ENCODE measurements at places on chromosomes 13 and 19.

DNA sequence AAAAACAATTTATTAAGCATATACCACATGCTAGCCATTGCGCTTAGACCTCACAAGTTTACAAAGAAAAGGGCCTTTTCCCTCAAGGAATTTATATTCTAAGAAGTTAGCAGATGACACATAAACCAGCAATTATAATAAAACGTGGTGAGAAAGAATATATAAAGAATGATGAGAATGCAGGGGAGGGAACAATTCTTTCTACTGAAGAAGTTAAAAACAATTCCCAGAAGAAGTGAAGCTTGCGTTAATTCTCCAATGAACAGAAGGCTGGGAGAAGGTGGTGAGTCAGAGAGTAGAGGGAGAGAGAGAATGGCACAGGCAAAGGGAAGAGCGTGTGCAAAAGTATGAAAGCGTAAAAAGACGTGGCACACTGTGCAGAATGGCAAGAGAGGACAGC, 69.5 kb upstream of the ZDHHC20 start:
- DNase-seq: no peak

GRCh38 chr19:58001895-58002369, 688 bp downstream of the ZNF606 start:
- DNase-seq: no peak

- no peak for DNase-seq
These were observed 467.3 kb downstream of the TSHZ3 start for GRCh38 chr19:30881930-30882329.

- no peak for DNase-seq
These were observed 25.9 kb downstream of the INTS6 start for GRCh38 chr13:51426982-51427381.

GRCh38 chr13:65990684-65991083, 1239.5 kb downstream of the PCDH9 start:
- peak; percentile 1 for DNase-seq

DNA sequence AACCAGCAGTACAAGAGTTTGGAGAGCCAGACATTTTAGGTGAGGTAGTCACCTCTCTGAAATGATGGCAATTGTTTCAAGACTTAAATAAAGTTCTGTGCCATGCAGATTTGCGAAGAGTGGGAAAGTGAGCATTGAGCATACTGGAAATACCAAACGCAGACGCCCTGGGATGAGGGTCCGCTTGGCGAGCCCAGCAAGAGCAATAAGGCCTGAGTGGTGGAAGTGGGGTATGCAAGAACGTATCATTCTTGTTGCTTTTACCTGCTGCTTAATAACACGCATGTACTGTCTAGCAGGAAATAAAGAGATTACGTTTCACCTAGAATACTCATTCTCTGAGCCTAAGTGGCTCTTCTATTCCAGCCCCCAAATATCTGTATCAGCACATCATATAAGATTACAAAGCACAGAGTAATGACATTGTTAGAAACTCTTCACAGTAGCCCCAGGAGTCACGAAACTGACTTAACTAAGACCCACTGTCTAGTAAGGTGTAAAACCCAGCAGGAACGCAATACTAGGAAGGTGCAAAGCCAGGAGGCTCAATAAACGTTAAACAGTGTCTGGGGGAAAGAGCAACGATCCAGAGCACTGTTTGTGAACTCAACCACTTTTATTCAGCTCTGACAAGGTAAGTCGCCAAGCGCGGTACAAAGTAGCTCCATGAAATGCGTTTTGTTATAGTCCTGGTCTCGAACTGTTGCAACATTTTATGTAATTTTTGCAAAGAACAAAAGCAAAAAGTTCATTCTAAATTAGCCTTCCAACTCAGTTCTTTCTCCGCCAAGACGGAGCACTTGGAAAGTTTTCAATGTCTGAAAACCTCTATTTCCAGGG, 1.2 kb downstream of the RCBTB2 start:
- DNase-seq: no peak

DNA sequence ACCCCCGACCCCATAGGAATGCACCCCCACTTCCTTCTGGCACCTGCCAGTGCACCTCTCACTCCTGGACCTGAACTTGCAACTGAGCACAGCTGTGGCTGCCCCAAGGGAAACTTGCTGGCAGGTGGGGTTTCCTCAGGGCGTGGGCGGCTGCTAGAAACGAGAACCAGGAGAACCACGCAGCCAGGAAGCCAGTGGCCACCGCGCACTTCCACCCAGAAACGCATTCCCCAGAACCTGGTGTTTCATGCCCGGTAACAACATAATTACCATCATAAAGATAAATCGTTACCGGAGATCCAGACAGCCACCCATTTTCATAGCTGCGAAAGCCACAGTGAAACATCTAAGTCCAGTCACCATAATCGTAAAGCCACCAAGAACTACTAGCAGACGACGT, 75.2 kb upstream of the C13orf46 start:
- DNase-seq: no peak

DNA sequence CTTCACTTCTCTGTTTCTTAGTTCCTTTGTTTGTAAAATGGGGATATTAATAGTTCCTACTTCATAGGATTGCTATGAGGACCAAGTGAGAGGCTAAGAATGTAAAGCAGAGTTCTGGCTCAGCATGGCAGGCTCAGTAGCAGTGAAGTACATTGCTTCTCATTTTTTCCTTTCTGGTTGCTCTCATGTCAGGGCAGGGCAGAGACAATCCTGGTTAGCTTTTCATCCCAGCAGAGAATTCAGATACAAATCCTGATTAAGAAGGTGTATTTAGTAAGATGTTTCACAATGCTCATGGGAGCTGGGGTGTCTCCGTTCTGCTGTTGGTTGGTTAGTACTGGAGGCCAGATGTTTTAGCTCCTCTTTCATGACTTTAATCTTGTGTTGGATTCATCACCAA, 42.9 kb downstream of the WASF3 start:
- DNase-seq: no peak

DNA sequence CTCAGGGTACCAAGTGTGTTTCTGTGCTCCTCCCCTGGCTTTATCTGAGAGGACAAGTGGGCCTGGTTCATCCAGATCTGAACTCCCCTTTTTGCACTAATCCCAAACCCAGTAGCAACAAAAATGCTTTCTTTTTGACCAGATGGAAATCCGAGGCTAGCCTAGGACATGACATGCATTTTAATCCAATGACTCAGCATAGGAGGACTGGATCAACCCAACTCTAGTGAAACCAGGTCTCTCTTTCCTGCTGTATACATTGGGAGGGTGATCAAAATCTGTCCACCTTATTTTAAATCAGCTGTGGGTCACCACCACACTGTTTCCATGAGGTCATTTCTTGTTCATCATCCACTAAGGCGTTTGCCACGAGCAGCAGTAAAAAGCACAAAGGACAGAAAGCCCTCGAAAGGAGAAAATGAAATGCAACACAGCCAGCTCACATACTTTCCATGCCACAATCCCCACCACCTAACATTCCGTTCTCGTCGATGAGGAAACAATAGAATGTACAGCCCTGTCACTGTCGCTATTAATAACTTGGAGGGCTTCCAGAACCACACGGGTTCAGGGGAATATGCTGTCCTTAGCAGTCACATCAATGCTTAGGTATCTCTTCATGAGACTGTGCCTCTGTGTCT, 543.0 kb downstream of the IRS2 start:
- DNase-seq: no peak

GRCh38 chr19:18975011-18975410, 34.0 kb upstream of the HOMER3 start:
- no peak for DNase-seq

DNA sequence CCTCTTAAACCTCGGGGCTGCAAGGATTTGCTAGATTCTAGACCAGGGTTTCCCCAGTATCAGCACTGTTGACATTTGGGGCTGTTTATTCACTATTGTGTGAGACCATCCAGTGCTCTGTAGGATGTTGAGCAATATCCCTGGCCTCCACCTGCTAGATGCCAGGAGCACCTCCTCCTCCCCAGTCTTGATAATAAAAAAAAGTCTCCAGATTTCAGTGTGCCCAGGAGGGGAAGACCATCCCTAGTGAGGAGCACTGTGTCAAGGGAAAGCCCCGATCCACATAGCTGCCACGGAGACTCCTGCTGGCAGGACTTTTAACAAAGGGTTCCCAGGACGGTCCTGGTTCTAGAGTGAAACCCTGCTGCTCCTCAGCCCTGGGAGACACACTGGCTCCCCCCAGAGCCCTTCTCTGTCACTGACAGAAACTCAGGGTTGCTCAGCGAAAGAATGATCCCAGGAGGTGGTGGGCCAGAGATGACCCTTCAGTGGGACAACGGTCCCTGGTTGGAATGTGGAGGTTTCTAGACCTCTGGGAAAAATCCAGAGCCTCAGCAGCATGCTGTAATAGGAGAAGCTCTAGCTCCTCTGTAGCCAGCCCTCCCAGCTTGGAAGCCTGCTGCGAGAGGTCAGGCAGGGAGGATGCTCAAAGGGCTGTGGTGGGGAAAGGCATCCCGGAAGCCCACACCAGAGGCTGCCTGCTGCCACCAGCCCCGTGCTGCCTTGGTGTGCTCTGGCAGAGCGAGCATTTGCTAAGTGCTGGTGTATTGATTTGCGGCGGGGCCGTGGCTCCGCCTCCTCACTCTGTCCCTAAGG, 20.3 kb downstream of the LYL1 start:
- DNase-seq: no peak

GRCh38 chr19:51681286-51681941, 11.7 kb upstream of the SPACA6 start:
- DNase-seq: no peak

DNA sequence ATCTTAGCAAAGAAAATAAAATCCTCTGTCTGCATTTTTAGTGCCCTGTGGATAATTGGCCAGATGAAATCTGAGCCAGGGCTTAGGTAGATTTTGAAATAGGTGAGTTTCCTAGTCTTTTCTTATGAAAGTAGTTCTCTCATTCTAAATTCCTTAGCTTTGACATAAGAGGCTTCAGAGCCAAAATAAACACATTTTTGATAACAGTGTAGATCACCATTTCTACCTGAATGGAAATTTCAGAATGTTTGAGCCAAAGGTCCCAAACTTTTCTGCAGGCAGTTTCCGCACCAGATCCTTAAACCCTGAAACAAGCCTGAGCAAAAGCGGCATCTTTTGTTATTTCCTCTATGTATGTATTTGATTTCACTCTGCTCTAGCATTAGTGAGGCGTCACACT, 551.2 kb downstream of the EFNB2 start:
- DNase-seq: no peak

- DNase-seq: no peak
These were observed 60.3 kb downstream of the IRS2 start for GRCh38 chr13:109725995-109726637.

DNA sequence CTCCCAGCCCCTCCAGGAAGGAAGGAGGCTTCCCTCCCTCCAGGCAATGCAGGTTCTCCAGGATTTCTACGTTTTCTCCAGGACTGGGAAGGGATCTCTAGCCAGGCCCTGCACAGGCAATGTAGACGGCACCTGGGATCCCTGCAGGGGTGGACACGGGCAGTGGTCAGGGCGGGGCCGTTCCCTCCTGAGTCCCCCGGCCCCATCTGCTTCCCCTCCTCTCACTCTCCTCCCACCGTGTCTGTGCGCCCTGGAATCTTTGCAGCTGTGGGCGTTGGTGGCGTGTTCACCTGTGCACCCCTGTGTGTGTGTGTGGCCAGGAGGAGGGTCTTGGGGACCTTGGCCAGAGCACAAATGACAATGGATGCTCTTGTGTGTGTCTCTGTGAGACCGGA, 10.0 kb downstream of the NRTN start:
- DNase-seq: no peak

DNA sequence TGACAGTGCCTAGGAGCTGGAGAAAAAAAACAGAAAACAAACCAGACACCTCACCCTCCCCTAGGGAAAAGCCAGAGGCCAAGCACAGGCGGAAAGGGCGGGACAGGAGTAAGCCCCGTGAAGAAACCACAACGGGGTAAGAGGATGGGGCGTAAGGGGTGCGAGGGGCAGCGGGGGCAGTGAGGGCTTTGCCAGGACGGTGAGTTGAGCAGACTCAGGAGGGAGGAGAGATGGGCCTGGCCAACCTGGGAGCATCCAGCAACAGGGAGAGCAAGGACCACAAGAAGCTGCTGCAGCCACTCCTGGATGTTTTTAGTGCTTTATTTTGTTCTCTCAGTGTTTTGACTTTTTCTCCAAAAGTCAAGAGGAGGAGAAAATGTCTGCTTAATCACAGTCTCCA, 114.1 kb upstream of the SOX1 start:
- DNase-seq: no peak

DNA sequence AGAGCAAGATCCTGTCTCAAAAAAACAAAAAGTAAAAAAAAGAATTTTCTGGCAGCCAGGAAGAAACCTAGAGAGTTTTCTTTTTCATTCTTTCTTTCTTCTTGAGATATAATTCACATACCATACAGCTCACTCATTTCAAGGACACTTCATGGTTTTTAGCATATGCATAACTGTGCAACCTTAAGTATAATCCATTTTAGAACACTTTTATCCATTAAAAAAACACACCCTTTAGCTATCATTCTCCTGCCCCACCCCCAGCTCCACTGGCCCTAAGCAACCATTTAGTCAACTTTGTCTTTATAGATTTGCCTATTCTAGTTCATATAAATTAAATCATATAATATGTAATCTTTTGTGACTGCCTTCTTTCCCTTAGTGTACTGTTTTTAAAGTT, 8.1 kb upstream of the IPO5 start:
- no peak for DNase-seq

DNA sequence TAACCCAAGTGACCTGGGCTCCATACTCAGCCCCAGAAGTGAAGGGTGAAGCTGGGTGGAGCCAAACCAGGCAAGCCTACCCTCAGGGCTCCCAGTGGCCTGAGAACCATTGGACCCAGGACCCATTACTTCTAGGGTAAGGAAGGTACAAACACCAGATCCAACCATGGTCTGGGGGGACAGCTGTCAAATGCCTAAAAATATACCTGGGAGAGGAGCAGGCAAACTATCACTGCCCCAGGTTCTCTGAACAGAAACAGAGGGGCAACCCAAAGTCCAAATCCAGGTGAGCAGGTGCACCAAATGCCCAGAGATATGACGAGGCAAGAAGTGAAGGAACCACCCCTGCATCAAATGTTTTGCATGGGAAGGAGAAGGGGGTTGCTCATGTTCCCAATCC, 6.1 kb upstream of the CEACAM7 start:
- no peak for DNase-seq

DNA sequence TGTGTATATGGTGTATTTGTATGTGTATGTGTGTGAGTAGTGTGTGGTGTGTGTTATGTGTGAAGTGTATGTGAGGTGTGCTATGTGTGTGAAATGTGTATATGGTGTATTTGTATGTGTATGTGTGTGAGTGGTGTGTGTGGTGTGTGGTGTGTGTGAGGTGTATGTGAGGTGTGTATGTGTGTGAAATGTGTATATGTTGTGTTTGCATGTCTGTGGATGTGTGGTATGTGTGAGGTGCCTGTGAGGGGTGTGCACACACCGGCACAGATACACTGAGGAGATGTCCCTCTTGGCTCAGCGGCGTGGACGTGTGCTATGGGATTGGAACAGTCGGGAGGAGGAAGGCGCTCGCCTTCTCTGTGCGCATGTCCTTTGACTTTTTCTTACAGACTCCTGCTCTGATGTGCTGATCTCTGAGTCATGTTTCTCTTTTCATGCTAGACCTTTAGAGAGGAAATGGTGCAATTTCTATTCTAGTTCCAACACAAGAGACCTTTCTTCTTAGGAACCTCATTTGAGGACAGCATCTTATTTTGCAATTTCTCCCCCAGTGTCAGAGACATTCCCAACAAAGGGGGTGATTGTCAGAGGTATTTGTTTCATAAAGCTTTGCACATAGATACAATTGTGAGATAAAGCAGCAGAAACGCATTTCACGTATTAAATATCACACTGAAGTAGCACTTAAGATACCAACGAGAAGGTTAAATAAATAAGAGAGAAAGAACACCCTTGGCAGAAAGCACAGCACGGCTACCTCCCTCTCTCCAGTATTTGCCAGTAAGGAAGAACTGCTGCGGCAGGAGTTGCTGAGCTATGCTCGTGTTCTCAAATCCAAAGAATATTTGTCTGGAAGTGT, 11.3 kb upstream of the TNFRSF19 start:
- no peak for DNase-seq

GRCh38 chr13:78610381-78610883, 7.1 kb upstream of the POU4F1 start:
- DNase-seq: no peak

All from NT2/D1 (cell line).